ENCODE measurements at places on chromosomes 7 and 10.

- no peak for DNase-seq
Measured at GRCh38 chr10:123604506-123604905, 61.6 kb upstream of the GPR26 start.

GRCh38 chr10:30184397-30185033 is 125.1 kb upstream of the JCAD start:
- DNase-seq, result no peak

DNA sequence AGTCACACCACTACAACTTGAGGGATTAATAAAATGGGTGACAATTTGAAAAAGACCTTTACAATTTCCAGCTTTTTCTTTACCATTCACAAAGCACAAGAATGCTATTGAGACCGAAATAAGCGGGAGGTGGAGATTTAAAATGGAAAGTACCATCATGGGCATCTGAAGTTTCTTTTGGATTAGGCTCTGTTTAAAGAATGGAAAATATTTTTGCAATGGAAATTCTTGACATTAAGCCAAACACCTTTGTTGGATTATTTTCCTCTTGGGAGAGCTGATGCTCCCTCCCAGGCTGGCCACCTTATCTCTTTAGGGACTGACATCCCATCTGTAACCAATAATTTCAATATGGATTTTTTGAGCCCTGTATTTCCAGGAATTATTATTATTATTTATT is 62.5 kb downstream of the BPGM start:
- DNase-seq, result no peak

DNA sequence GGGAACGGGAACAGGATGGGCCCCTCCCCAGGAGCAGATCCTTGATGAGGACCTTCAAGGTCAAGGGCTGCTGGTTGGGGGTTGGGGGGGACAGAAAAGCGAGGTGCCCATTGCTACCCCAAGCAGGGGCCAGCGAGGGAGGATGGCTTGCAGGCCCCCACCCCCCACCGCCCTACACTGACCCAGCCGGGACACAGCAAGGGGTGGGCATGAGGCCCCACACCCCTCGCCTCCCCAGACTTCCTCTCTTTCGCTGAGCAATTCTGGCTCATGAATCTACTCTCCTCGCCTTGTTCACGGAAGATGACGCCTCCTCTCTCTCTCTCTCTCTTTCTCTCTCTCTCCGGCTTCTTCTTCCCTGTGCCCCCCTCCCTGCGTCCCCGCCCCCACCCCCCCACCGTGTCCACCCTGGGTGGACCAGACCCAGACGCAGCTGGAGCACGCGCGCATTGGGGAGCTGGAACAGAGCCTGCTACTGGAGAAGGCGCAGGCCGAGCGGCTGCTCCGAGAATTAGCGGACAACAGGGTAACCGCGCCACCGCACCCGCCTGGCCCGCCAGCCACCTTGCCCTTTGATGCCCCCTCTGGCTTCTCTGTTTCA is 81.1 kb upstream of the GTF2IRD1 start:
- no peak for DNase-seq

DNA sequence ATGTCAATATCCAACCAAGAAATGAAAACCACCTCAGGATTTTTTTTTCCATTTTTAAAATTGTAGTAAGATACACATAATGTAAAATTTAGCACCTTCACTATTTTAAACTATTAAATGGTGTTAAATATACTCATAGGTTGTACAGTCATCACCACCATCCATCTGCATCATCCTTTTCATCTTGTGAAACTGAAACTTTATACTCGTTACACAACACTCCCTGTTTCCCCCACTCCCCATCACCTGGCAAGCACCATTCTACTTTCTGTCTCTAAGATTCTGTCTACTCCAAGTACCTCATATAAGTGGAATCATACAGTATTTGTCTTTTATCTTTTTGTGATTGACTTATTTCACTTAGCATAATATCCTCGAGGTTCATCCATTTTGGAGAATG is 335.2 kb upstream of the NPSR1 start:
- no peak for DNase-seq

All from activated gamma-delta T cell treated with Interleukin-2 at 50 U/mL for 16 hours (primary cell).